ENCODE measurements at places on chromosomes 4 and X.
A peak's percentile ranks its signal among the peaks of the same experiment; 100 is the strongest.

GRCh38 chr4:68021185-68021584, 57.9 kb upstream of the TMPRSS11A start:
- DNase-seq, result no peak

DNA sequence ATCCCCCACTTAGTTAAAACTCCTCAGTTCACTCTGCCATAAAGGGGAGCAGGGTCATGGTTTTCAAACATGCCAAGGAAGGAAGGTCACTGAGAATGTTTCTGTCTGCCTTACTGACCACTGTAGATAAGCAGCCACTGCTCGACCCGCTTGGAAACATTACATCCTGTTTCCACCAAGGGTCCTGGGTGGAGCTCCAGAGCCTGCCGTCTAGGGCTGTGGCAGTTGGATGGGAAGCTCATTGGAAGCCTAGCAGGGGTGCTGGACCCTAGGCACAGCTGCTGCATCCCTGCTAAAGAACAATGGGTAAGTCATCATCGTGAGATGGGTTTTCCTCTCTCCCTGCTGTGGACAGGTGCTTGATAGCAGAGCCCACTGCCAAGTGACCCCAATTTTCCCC, 76.0 kb upstream of the SRD5A3 start:
- DNase-seq, result no peak

GRCh38 chr4:168639914-168640313, 143.1 kb downstream of the PALLD start:
- DNase-seq, result no peak

DNA sequence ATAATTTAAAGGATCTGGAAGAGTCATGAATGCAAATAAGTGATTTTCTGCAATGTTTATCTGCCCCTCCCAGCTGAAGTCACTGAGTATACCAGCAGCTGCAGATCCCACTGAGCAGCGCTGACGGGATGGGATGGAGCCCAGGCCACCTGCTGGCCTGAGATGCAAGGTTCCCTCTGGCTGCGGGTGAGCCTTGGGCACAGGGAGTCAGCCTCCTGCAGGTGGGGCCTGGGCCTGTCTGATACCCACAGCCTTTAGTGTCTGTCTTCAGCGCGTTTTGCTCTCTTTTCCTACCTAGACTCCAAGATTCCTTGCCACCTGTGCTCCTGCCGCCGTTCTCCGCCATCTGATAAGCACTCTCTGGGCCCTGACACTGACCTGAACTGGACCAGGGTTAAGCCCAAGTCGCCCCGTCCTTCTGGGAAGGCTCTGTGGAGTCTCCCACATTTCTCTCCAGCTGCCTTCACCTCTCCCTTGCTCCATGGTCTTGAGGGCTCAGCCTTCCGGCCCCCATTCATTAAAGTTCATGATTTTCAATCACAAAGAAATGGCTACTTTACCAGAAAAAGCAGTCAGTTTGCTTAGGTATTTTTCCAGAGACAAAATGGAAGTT, 223.1 kb upstream of the FAT1 start:
- no peak for DNase-seq

DNA sequence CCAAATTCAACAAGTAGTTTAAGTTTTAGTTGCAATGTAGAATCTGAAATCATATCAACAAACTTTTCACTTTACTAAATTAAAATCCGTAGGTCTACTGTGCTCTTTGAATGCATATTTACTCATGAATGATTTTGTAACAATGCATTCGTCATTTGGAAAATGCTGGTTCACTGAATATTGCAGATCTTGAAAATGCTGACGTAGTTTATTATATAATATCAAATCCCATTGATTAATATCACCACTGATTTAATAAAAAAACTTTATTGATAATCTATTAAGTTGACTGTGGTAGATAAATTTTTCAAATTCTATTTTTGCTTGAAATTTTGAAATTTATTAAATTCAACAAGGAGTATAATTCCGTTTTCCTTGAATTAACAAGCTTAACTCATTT, 540.0 kb downstream of the GRID2 start:
- DNase-seq, result no peak

DNA sequence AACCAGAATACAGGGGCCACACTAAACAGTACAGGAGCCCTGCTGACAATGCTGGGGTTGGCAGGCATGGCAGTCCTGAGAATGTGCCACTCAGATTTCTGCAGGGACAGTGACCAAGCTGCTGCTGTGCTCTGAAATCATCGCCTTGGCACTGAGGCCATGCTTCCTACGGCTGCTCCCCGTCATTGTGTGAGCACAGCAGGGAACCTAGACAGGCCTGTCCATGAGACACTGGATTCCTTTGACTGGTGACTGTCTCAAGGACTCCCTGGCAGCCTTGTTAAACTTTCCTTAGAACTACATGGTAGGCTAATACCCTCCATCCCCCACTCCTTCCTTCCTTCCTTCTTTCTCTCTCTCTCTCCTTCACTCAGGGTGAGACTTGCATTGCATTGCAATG, 111.4 kb downstream of the LUZP4 start:
- DNase-seq, result no peak

DNA sequence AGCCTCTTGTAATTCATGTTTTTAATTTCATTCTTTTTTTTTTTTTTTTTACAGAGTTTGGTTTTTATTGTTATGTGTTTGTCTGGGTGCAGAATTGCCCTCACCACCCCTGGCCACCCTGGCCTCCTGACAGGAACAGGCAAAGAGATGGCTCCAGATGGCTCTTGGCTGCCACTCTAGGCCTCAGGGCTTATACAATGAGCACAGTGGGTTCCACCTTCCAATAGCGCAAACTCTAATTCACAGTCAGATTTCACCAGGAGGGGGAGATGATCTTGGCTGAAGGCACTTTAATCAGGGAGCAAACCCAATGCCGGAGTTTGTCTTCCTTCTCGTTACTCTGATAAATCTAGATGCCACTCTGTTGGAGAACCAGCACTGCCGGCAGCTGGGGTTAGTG, 24.8 kb downstream of the CPE start:
- no peak for DNase-seq

DNA sequence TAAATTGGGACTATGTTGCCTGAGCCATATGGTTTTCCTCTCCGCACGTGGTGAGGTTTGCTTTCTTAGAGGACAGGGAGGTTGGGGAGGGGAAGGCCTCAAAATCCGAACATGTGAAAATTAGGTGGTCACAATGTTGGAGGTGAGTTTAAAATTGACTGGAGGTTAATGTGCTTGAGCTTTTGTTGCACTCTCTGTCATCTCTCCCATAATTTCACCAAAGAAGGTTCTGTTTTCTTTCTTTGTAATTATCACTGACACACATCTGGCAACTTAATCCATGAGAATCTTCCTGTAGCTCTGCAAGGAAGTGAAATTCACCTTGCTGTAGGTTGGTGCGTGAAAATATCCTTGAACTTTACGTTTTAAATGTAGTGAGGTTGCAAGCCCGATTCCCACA, 225.5 kb downstream of the PDGFC start:
- no peak for DNase-seq

DNA sequence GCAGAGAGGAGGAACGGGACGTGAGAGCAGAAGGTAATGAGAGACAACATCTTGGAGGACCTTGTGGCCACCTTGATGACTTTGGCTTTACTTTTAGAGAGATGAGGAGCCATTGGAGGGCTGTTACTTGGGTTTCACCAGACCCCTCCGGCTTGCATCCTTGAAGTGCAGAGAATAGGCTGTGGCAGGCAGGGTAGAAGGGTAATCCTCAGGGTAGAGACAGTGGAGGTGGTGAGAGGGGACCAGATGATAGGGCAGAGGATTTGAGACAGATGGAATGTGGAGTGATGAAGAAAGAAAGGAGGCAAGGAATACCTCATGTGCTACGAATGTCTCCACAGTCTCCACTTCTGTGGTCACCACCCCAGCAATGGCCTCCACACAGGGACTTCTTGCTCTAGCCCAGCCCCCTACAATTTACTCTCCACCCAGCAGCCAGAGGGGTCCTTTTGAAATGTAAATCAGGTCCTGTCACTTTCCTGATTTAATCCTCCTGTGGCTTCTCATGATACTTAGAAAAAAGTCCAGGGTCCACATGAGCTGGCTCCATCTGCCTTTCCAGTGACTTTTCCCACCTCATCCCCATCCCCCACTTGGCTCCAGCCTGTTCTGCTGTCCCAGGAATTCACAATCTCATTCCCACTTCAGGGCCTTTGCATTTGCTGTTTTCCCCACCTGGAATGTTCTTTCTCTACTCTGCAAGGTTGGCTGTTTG, 115.0 kb downstream of the PJA1 start:
- no peak for DNase-seq

- no peak for DNase-seq
These were observed 38.4 kb downstream of the UGT2A2 start for GRCh38 chr4:69601065-69601464.

DNA sequence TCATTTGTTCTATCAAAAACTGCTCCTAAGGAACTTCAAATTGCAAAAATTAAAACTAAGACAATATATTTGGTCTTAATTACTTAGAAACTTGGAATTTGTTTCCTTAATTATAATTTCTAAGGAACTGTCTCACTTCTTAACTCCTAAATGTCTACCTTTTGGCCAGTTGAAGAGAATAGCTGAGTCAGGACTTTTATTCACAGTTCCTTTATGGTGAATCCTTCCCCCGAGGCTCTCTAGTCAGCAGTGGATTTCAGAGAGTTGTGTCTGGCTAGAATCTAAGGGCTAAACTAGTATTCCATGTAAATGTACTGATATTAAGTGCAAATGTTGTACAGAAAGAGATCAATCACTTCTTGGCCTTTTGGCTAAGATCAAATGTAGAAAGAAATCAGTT, 69.3 kb downstream of the AMMECR1 start:
- no peak for DNase-seq

DNA sequence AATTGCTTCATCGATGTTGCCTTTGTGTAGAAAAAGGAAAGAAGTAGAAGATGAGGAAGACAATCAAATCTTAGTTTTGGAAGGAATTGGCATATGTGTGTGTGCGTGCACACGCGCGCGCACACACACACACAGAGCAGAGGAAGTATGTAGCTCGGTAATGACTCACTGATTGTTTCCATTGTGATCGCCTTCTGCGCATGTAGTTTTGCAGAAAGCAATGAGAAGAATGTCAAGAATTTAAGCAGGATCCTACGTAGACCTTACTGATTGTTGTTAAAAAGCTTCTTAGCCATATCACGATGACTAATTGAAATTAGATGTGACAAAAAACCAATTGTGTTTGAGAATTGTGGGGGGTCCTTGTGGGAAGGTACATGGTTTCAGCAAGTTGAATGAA, 12.8 kb upstream of the LIMCH1 start:
- no peak for DNase-seq

GRCh38 chr4:26088433-26088928, 174.5 kb downstream of the SMIM20 start:
- no peak for DNase-seq

GRCh38 chr4:176137631-176138030, 57.8 kb downstream of the SPATA4 start:
- no peak for DNase-seq

GRCh38 chr4:112492321-112492720, 23.7 kb downstream of the NEUROG2 start:
- DNase-seq, result no peak

GRCh38 chr4:108906866-108907367, 144.1 kb upstream of the ETNPPL start:
- DNase-seq, result no peak

DNA sequence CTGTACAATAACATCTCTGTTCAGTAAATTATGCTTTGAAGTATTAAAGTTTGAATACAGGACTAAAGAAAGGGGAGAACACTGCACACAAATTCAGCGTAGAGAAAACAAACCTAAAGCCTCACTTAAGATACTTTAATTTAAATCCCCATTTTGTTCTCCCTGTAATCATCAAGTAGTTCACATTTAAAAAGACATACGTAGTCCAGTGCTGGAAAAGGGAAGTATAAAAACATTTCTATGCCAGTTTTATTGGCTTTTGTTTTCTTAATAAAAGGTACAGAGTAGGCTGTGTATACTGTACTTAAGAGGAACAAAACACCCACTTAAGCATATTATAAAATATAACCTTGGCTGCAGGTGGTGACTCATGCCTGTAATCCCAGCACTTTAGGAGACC, 101.6 kb downstream of the FGF16 start:
- no peak for DNase-seq

DNA sequence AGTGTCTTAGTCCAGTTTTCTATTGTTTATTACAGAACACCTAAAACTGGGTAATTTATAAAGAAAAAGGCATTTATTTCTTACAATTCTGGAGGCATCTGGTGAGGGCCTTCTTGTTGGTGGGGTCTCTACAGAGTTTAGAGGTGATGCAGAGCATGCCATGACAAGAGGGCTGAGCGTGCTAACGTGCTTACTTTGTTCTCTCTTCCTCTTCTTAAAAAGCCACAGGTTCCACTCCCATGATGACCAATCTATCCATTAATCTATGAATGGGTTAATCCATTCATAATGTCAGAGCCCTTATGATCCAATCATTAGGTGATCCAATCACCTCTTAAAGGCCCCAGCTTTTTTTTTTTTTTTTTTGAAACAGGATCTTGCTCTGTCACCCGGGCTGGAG, 291.5 kb upstream of the GALNTL6 start:
- DNase-seq, result no peak

GRCh38 chrX:65925592-65925991, 114.3 kb downstream of the VSIG4 start:
- peak; percentile 9 for DNase-seq

DNA sequence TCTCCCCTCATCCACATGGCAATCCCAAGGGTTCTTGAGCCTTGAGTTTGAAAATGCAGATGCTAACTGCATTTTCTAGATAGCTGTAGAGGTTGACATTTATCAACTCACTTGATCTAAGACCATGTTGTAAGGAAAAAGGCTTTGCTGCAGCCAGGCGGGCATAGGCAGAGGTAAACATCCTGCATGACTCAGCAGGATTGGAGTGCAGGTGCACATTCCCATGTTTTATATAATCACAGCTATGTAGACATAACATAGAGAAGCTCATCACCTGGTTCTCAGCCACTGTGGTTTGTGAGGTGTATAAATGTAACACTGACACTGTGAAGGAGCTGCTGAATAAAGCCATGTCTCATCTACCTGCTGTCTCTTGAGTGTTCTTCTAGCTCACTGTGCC, 62.3 kb upstream of the PDE5A start:
- no peak for DNase-seq

- peak; percentile 60 for DNase-seq
These were observed 39.2 kb downstream of the COPS4 start for GRCh38 chr4:83074086-83074704.

DNA sequence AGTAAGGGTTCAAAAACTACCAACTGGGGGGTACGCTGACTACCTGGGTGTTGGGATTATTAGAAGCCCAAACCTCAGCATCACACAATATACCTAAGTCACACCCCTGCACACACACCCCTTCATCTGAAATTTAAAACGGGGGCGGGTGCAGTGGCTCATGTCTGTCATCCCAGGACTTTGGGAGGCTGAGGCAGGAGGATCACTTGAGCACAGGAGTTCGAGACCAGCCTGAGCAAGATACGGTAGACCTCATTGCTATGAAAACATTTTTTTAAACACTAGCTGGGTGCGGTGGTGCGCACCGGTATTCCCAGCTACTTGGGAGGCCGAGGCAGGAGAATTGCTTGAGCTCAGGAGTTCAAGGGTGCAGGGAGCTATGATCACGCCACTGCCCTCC, 331.0 kb downstream of the ASMT start:
- no peak for DNase-seq

- DNase-seq, result no peak
These were observed 5.9 kb downstream of the ADD1 start for GRCh38 chr4:2849267-2850152.

- no peak for DNase-seq
These were observed 195.5 kb downstream of the ZNF330 start for GRCh38 chr4:141416219-141416618.

Data from stimulated activated naive CD8-positive, alpha-beta T cell treated with anti-CD3 and anti-CD28 coated beads, Interleukin-15, amount 100 ng/mL, for 72 hours (primary cell).